ENCODE measurements at places on chromosomes 4 and X. TPM values are rescaled to one million over a fixed set of nuclear protein-coding genes. Genes with fewer than 3 reads are reported as not detected.

The MAGEC2 gene
- not detected for polyA plus RNA-seq

The PTPN13 gene
- 128 TPM for polyA plus RNA-seq

The FOXR2 gene
- polyA plus RNA-seq: not detected

The ENAM gene
- polyA plus RNA-seq: 4.7 TPM

The MED28 gene
- polyA plus RNA-seq: 65.2 TPM

The ADH1B gene
- polyA plus RNA-seq: 27.2 TPM

The NAA11 gene
- not detected for polyA plus RNA-seq

The ADGRA3 gene
- polyA plus RNA-seq: 55.7 TPM

The RXFP1 gene
- 0.44 TPM for polyA plus RNA-seq

The UNC5C gene
- 36.8 TPM for polyA plus RNA-seq

GRCh38 chrX:119895843-119896326 lies at the start of gene AKAP14:
AKAP14 (plus strand) TSS chrX:119895893; CDS start chrX:119903224, 7,331 bp downstream.
- no peak for DNase-seq

GRCh38 chr4:125808570-125808969 lies 493.8 kb downstream of the FAT4 start:
- no peak for DNase-seq

- DNase-seq: no peak
Measured at GRCh38 chrX:119398974-119399771, at the start of gene SLC25A43. SLC25A43 (plus strand) TSS chrX:119399336; CDS start chrX:119399404, 68 bp downstream.

DNA sequence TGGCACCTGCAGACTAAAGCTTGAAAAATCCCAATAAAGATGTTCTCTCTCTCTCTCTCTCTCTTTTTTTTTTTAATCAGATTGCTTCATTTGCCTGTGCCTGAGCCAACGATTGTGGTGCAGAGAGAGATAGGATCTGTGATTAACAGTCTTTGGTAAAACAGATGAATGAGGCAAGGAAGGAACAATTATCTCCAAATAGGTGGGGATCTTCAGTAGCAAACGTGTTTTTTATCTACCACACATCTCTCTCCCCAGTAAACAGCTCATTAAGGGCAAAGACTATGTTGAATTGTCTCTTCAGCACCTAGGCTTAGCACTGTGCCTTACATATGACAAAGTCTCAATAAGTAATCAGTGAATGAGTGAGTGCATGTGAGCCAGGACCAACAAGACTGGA lies 96.3 kb downstream of the SMIM20 start:
- DNase-seq: no peak

GRCh38 chrX:17697191-17697590 lies 40.1 kb upstream of the SCML1 start:
- no peak for DNase-seq

GRCh38 chr4:8866421-8866820 lies 5.2 kb downstream of the HMX1 start:
- DNase-seq: no peak

- DNase-seq: no peak
Measured at GRCh38 chr4:113537628-113538027, 223.9 kb downstream of the CAMK2D start.

- no peak for DNase-seq
Measured at GRCh38 chrX:69991685-69992084, 58.1 kb downstream of the AWAT2 start.

- no peak for DNase-seq
Measured at GRCh38 chr4:151922306-151922705, 161.5 kb upstream of the GATB start.

DNA sequence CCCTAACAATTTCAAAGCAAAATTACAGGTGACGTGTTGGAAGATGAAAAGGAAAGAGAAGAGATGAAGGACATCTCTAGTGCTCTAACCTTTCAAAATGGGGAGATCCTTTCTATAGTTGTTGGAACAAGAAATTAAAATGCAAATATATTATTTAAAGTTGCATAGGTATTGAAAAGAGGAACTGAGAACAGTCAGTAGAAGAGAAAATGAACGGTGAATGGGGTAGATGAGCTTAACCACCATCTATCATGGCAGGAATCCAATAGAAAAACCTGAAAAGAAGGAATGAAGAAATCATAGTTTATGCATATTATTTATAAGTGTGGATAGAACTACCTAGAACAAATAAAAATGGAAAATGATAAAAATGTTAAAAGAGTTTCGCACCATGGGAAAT lies 42.0 kb downstream of the ANXA5 start:
- DNase-seq: no peak

DNA sequence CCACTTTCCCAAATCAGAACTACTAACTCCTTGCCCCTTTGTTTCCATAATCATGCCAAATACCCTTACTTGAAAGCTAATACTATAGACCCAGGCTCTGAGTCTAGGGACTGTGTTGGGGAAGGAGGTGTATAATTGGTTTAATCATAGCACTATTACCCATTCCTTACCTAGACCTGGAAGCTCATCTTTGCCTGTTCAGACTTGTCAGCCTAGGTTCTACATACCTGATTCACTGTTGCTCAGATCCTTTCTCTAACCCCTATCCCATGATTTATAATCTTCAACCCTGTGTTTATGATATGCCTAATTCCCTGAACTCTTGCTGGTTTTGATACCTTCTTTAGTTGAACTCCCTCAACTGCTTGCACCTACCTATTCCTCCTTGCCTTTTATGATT lies 123.1 kb upstream of the GRIA3 start:
- DNase-seq: no peak

DNA sequence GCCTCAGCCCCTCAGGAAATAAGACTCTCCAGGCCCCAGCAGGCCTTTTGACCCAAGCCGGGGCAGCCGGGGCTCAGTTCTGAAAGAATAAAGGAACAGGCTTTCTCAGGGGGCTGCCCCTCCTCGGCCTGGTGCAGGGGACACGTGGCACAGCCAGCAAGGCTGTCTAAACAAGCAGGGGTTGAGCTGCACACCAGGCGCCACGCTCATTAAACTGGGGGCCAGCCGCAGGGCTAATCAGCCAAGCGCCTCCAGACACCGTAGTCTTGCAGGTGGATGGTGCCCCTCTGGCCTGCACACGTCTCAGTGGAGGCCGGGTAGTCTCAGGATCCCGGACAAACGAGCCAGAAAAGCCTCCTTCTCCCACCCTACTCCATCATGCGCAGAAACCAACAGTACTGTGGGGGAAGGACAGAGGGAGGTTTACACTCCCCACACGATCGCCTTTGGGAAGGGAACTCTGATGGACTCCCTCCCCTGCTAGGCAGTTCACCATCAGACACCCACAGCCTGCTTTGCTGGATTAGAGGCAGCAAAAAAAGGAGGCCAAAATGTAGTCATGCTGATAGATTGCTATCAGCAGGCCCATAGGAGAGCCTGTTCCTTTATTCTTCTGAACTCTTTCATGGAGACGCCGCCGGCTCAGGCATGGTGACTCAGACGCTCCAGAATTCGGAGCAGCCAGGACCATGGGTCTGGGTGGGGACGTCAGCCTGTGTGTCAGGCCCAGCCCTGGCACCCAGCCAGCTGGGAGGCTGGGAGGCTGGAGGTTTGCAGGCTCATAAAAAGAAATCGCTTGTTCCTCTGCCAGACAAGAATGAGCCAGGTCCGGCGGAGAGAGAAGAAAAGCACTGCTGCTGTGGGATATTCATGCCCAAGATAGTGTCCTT lies 342.4 kb downstream of the BCOR start:
- DNase-seq: no peak

- DNase-seq: no peak
Measured at GRCh38 chrX:115023139-115023538, 5.7 kb upstream of the IL13RA2 start.

DNA sequence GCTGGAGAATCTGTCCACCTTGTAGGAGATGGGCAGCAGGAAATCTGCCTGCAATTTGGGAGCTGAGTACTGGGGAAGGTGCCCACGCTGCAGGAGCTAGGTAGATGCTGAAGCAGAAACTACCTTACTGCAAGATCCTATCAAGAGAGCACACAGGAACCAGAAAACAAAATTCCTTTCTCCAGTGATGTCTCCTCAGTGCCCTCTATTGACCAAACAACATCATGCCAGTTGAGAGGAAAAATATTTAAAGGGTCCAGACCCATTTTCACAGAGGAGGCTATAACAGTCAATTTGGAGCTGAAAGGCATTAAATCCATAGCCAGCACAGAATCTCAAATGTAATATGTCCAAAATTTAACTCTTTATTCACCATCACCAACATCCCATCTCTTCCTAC lies 406.8 kb downstream of the SLITRK2 start:
- no peak for DNase-seq

- no peak for DNase-seq
Measured at GRCh38 chr4:57190601-57191481, 80.7 kb upstream of the IGFBP7 start.

DNA sequence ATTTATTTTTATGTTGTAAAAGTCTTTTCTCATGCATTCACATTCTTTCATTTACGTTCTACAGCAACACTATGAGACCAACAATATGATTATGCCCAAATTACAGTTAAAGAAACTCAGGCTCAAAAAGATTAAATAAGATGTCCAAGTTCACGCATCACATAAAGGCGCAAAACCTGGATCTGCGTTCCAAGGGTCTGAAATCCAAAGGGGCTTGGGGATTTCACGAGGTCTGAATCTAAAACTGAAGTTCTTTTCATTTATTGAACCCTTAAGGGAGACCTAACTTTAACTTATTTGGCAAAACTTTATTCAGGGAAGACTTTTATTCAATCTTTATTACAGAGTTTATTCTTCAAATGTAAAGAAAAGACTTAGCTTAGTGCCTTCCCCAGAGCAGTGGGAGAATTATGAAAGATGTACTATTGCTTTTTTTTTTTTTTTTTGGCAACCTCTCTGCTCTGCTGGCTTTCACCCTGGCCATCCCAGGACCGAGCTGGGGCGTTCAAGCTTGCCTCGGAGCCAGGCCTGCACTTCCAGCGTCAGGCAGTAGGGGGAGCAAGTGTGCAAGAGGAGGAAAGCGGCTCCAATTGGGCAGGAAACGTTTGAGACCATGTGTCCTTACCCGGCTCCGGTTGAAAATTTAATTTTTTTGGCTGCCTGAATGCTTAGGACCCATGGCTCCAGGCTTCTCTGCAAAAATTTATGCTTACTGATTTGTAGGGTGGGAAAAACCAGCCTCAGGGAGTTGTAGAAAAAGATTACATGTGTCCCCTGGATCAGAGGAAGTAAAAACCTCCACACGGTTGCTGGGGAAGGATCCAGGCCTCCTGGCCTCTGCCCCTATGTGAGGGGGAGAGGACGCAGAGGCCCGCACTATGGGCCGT lies 344.3 kb upstream of the KLF3 start:
- peak; percentile 84 for DNase-seq

DNA sequence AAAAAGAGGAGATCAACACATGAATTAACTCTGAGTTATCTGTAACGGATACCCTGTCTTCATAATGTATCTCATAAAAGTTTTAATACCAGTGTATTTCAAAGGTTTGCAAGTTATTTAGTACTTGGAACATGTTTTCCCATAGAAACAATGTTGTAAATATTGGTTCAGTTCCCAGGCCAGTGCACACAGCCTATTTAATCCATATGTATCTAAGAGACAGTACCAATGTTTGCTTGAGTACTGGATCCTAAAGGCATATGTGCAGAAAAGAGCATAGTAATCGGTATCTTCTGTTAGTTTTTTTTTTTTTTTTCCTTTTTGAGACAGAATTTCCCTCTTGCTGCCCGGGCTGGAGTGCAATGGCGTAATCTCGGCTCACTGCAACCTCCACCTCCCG lies 46.1 kb downstream of the SLIT2 start:
- DNase-seq: no peak

DNA sequence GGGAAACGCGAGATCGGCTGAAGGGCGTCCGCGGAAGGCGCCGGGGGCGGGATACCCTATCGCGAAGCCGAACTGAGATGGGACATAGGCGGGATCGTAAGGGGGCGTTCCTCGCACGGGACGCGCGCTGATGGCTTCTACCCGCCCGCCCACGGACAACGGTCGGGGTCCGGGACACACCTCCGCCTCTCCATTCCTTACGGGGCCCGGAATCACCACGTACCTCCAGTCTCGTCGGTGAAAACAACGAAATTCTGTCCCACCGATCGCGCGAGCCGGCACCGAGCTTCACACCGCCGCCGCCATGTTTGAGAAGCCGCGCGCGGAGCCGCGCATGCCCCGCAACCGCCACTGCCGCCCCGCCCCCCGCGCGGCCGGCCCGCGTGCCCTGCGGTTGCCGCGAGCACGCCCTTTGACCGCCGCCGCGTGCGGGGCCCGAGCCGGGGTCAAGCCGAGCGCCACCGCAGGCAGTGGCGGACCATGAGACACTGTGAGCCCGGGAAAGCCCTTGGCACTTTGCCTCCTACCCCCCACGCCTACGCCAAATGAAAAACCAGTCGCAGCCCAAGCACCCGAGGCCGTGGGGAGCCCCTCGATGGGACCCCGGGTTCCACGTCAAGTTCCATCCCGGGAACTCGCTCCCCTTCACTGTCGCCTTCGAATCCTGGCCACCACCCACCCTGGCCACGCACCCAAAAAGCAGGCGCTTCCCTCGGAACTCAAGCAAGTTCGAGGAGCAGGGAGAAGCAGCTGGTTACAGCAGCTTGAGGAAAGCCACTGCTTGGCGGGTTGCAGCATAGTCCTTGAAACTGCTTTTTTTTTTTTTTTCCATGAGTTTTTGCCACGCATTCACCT lies at the start of gene SCML2:
Gene SCML2 (minus strand): TSS at position 320 of the 855 bp plus-strand sequence. CDS start 20,617 bp downstream, outside the sequence.
- DNase-seq: no peak

- no peak for DNase-seq
Measured at GRCh38 chr4:127015667-127016117, 617.1 kb upstream of the INTU start.

- DNase-seq: no peak
Measured at GRCh38 chr4:116952530-116953136, 132.7 kb downstream of the TRAM1L1 start.

- no peak for DNase-seq
Measured at GRCh38 chr4:84938316-84938715, 28.2 kb downstream of the WDFY3 start.

DNA sequence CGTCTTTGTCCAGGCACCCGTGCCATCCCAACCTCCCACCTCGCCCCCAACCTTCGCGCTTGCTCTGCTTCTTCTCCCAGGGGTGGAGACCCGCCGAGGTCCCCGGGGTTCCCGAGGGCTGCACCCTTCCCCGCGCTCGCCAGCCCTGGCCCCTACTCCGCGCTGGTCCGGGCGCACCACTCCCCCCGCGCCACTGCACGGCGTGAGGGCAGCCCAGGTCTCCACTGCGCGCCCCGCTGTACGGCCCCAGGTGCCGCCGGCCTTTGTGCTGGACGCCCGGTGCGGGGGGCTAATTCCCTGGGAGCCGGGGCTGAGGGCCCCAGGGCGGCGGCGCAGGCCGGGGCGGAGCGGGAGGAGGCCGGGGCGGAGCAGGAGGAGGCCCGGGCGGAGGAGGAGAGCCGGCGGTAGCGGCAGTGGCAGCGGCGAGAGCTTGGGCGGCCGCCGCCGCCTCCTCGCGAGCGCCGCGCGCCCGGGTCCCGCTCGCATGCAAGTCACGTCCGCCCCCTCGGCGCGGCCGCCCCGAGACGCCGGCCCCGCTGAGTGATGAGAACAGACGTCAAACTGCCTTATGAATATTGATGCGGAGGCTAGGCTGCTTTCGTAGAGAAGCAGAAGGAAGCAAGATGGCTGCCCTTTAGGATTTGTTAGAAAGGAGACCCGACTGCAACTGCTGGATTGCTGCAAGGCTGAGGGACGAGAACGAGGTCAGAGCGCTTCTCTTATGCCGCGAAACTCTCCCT lies at the start of gene TET2:
Gene TET2 (plus strand): TSS at position 601 of the 740 bp plus-strand sequence. CDS start 87,067 bp downstream, outside the sequence.
- DNase-seq: peak; percentile 72

- DNase-seq: no peak
Measured at GRCh38 chr4:78137532-78137931, 80.4 kb downstream of the FRAS1 start.

GRCh38 chrX:152588206-152588605 lies 49.5 kb upstream of the GABRQ start:
- no peak for DNase-seq
